RWPE2 (cell line): ENCODE measurements at places on chromosomes 5 and 9.

DNA sequence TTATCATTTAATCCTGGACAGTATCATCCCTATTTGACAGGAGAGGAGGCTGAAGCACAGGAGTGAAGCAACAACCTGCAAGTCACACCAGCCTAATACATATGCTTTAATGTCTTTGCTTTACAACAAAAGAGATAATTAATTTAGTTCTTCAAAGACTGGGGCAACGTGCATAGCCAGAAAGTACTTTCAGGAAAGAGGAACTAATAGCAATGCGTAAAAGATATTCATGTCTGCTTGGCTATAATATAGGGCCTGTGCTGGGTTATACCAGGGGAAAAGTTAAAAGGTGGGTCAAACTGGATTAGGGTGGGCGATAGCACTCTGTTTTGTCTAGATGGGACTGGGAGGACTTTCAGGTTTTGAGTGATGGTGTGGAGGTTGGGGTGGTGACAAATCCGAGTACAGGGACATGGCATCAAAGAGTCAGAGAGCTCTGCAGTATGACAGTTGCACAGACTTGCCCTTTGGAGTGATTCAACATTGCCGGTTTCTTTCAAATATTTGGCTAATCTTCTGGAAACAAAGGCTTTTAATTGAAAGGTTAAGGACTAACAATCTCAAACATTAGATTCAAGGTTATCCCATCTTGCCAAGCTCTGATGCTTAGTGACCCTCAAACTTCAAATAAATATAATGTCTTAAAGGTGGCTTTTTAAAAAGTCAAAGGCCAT, 11.9 kb downstream of the DAB2 start:
- H3K27ac ChIP-seq, result no peak overlapping the region
- peaks cover 27% of the 10 kb centered on the region for H3K4me1 ChIP-seq
- no peaks in the 10 kb centered on the region for H3K27me3 ChIP-seq

- H3K4me3 ChIP-seq, result peak overlapping the region; percentile 93
- peaks cover 23% of the 10 kb centered on the region for H3K4me1 ChIP-seq
- H3K27me3 ChIP-seq, result no peaks in the 10 kb centered on the region
- peaks cover 33% of the 10 kb centered on the region for H3K36me3 ChIP-seq
- peak overlapping the region; percentile 33 for H3K27ac ChIP-seq
Measured at GRCh38 chr5:81300921-81301270, 491 bp upstream of the ZCCHC9 start.

DNA sequence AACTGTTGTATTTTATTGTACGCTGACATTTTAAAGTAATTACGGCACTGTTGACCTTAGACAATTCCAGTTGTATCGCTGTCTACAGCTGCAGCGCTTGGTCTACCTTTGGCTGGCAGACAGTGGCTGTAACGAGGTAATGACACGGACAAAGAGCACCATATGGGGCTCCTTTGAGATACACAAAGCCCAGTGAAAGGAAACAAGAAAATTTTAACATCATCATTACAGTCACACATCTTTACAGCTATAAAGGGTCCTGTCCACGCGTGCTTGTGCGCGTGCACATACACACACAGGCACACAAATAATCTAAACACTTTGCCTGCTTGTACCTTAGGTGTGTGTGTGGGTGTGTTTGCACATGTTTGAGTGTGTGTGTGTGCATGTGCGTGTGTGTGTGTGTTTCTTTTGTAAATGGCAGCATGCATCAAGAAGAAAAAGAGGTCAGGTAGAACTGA, 946.0 kb downstream of the NR2F1-AS1 start:
- no peak overlapping the region for H3K27ac ChIP-seq
- H3K27me3 ChIP-seq, result no peaks in the 10 kb centered on the region
- H3K4me1 ChIP-seq, result no peaks in the 10 kb centered on the region
- no peak overlapping the region for H3K4me3 ChIP-seq
- no peaks in the 10 kb centered on the region for H3K36me3 ChIP-seq

GRCh38 chr5:102815084-102815483, 60.0 kb downstream of the PAM start:
- peaks cover 7% of the 10 kb centered on the region; the same call in 1 of the 2 replicates for H3K36me3 ChIP-seq
- no peaks in the 10 kb centered on the region for H3K27me3 ChIP-seq
- no peak overlapping the region for H3K4me3 ChIP-seq
- H3K4me1 ChIP-seq, result peaks cover 10% of the 10 kb centered on the region
- no peak overlapping the region for H3K27ac ChIP-seq
- no peak for DNase-seq

DNA sequence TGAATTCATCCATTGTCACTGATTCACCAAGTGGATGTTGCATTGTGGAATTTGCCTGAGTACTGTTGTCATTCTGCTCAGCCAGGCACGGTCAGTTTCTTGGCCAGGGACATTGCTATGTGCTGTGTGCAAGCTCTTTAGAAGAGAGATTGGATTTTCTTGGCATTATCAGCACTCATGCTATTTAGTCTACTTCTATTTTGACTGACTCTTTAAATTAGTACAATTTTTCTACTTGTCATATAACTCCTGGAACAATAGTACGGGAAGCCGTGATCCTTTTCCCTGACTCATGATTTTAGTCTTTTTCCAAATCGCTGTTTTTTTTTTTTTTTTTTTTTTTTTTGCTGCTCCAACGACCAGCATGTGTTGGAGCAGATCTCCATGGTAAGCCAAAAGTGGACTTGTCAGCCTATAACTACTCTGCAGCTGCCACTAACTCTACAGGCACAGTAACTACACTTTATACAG, 129.7 kb downstream of the CDC42SE2 start:
- H3K36me3 ChIP-seq, result peaks cover 75% of the 10 kb centered on the region
- no peaks in the 10 kb centered on the region for H3K4me1 ChIP-seq
- no peaks in the 10 kb centered on the region for H3K27me3 ChIP-seq
- no peak overlapping the region for H3K4me3 ChIP-seq

- H3K36me3 ChIP-seq, result no peaks in the 10 kb centered on the region
- no peak overlapping the region for H3K27ac ChIP-seq
- H3K4me3 ChIP-seq, result no peak overlapping the region
Measured at GRCh38 chr5:9054322-9054721, 491.6 kb downstream of the SEMA5A start.

- no peak overlapping the region for H3K4me3 ChIP-seq
- no peak for DNase-seq
- no peak overlapping the region for H3K27ac ChIP-seq
- no peaks in the 10 kb centered on the region for H3K36me3 ChIP-seq
- no peaks in the 10 kb centered on the region for H3K27me3 ChIP-seq
Measured at GRCh38 chr9:23005156-23005555, 558.5 kb downstream of the DMRTA1 start.

- H3K4me3 ChIP-seq, result no peak overlapping the region
- no peak for DNase-seq
- no peaks in the 10 kb centered on the region for H3K27me3 ChIP-seq
- H3K27ac ChIP-seq, result peak overlapping the region; percentile 31
Measured at GRCh38 chr5:16889203-16889971, 46.7 kb downstream of the MYO10 start.

- no peak for DNase-seq
- peaks cover 76% of the 10 kb centered on the region for H3K4me1 ChIP-seq
- peak overlapping the region; percentile 88 for H3K27ac ChIP-seq
- H3K27me3 ChIP-seq, result no peaks in the 10 kb centered on the region
- H3K36me3 ChIP-seq, result no peaks in the 10 kb centered on the region
Measured at GRCh38 chr5:113266227-113266912, 168.4 kb downstream of the TSSK1B start.

DNA sequence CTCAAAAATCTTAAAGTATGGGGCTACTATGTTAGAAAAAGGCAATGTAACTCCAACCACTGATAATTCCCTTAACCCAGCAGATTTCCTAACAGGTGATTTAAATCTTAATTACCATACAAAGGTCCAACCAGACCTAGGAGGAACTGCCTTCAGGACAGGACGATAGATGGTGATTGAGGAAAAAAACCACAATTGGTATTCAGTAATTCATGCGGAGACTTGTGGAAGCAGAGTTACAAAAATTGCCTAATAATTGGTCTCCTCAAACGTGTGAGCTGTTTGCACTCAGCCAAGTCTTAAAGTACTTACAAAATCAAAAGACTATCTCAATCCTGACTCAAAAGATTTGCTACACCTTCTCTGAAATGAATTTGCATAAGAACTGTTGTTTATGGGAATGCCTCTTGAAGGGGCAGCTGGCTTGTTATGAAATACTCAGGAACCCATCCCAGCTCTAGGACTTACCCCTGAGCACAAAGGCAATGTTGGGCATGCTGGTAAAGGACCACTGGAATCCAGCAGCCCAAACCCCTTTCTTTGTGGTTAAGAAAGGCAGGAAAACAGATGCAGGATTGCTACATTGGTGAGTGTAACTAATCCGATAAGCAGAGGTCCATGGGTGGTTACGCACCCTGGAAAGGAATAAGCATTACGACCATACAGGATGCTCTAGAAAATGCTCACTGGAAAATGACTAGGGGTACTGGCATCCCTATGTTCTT, 26.7 kb upstream of the EPB41L4A start:
- H3K27me3 ChIP-seq, result no peaks in the 10 kb centered on the region
- no peak overlapping the region for H3K27ac ChIP-seq
- H3K36me3 ChIP-seq, result no peaks in the 10 kb centered on the region
- no peak overlapping the region for H3K4me3 ChIP-seq
- no peak for DNase-seq

DNA sequence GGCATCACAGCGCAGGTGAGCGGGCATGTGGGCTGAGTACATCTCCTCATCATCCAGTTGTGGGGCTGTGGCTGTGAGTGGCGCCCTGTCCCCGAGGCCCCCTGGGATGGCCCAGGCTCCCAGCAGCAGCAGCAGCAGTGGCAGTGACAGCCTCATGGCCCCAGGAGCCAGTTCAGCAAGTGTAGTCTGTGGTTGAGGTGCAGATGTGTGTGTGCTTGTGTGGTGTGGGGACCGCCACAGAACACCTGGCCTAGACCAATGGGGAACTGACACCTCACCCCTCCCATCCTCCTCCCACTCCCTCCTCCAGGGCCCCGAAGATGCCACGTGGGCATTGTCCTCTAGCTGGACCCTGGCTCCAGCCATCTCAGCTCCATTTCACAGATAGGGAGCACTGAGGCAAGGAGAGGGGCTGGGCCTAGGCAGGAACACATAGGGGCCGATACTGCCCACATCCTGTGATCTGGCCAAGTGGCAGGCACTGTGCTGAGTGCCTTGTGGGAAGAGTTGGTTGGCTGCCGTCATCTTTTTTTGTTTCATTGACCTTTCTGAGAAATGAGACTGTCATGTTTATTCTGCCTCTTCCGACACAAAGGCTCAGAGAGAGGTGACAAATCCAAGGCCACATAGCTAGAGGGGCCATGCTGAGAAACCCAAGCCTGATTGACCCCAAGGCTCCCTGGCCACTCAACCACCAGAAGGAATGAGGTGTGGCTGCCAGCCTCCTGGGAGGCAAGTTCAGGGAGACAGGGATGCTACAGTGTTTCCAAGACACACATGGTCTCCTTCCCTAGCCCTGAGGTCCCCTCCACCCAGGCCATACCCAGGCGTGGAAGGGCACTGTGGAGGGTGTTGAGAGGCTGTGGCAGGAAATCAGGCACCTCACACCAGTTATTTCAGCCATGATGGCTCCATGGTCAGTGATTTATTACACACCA, at the start of gene MZB1:
MZB1 (minus strand) TSS at position 213 of the 938 bp plus-strand sequence; CDS start at position 156, 57 bp downstream.
- H3K27me3 ChIP-seq, result no peaks in the 10 kb centered on the region
- H3K4me3 ChIP-seq, result no peak within 1 kb of the TSS
- H3K4me1 ChIP-seq, result peaks cover 23% of the 10 kb centered on the region
- no peaks in the 10 kb centered on the region for H3K36me3 ChIP-seq

GRCh38 chr5:63573380-63573779, 388.9 kb downstream of the HTR1A start:
- no peaks in the 10 kb centered on the region for H3K27me3 ChIP-seq
- H3K27ac ChIP-seq, result no peak overlapping the region
- H3K4me3 ChIP-seq, result no peak overlapping the region
- no peaks in the 10 kb centered on the region for H3K36me3 ChIP-seq

GRCh38 chr9:2208991-2209390, 193.8 kb downstream of the SMARCA2 start:
- no peak overlapping the region for H3K4me3 ChIP-seq
- H3K27me3 ChIP-seq, result no peaks in the 10 kb centered on the region
- no peaks in the 10 kb centered on the region for H3K36me3 ChIP-seq

GRCh38 chr5:126384985-126385384, 38.2 kb upstream of the GRAMD2B start:
- no peaks in the 10 kb centered on the region for H3K27me3 ChIP-seq
- H3K4me1 ChIP-seq, result peaks cover 25% of the 10 kb centered on the region
- H3K36me3 ChIP-seq, result no peaks in the 10 kb centered on the region
- no peak for DNase-seq
- no peak overlapping the region for H3K4me3 ChIP-seq
- peak overlapping the region; percentile 61 for H3K27ac ChIP-seq

- H3K4me1 ChIP-seq, result no peaks in the 10 kb centered on the region
- H3K27me3 ChIP-seq, result no peaks in the 10 kb centered on the region
- H3K36me3 ChIP-seq, result no peaks in the 10 kb centered on the region
- H3K27ac ChIP-seq, result no peak overlapping the region
- no peak overlapping the region for H3K4me3 ChIP-seq
- DNase-seq, result no peak
Measured at GRCh38 chr5:151721812-151722391, 35.2 kb upstream of the SPARC start.

- H3K36me3 ChIP-seq, result no peaks in the 10 kb centered on the region
- H3K27me3 ChIP-seq, result peaks cover 2% of the 10 kb centered on the region
Measured at GRCh38 chr5:52674815-52675545, 112.7 kb upstream of the ITGA1 start.

DNA sequence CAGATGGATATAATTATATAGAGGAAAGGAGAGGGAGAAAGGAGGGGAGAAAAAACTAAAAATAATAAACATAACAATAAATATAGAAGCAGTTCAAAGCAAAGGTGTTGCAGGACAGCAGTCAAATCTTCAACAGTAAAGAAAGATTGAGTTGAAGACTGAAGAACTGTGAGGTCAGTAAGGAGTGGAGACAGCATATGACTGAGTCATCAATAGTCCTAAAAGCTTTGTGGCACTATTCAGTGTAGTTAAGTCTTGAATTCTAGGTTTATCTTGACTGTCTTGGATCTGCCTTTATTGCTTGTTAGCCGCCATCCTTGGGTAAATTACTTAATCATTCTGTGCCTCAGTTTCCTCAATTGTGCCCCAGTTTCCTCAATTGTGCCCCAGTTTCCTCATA, 137.0 kb downstream of the MRPS30 start:
- peaks cover 3% of the 10 kb centered on the region for H3K27me3 ChIP-seq
- peaks cover 8% of the 10 kb centered on the region for H3K4me1 ChIP-seq
- no peak overlapping the region for H3K4me3 ChIP-seq
- H3K36me3 ChIP-seq, result no peaks in the 10 kb centered on the region

DNA sequence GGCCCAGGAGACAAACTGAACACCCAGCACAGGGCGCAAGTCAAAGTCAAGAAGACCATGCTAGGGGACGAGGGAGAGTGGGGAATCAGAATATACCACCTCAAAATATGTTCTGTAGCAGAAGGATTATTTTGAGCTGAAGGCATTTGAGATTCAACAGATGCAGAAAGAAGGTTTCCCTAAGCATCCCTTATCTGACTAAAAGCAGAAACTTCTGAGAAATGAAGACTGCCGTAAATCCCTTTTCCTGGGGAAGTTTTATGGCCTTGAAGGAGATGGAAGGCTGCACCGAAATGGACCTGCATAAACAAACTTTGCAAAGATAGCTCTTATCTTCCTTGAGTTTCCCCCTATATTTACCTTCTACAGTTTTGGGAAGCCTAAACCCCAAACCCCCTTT, 72.8 kb downstream of the PTTG1 start:
- H3K36me3 ChIP-seq, result no peaks in the 10 kb centered on the region
- H3K4me3 ChIP-seq, result no peak overlapping the region
- no peak overlapping the region for H3K27ac ChIP-seq
- peaks cover 7% of the 10 kb centered on the region for H3K4me1 ChIP-seq

GRCh38 chr5:173970878-173971650, 17.9 kb upstream of the C5orf47 start:
- no peak overlapping the region for H3K27ac ChIP-seq
- H3K4me3 ChIP-seq, result no peak overlapping the region
- no peaks in the 10 kb centered on the region for H3K4me1 ChIP-seq
- H3K27me3 ChIP-seq, result no peaks in the 10 kb centered on the region
- no peak for DNase-seq
